ENCODE measurements at places on chromosomes 2 and 18.

DNA sequence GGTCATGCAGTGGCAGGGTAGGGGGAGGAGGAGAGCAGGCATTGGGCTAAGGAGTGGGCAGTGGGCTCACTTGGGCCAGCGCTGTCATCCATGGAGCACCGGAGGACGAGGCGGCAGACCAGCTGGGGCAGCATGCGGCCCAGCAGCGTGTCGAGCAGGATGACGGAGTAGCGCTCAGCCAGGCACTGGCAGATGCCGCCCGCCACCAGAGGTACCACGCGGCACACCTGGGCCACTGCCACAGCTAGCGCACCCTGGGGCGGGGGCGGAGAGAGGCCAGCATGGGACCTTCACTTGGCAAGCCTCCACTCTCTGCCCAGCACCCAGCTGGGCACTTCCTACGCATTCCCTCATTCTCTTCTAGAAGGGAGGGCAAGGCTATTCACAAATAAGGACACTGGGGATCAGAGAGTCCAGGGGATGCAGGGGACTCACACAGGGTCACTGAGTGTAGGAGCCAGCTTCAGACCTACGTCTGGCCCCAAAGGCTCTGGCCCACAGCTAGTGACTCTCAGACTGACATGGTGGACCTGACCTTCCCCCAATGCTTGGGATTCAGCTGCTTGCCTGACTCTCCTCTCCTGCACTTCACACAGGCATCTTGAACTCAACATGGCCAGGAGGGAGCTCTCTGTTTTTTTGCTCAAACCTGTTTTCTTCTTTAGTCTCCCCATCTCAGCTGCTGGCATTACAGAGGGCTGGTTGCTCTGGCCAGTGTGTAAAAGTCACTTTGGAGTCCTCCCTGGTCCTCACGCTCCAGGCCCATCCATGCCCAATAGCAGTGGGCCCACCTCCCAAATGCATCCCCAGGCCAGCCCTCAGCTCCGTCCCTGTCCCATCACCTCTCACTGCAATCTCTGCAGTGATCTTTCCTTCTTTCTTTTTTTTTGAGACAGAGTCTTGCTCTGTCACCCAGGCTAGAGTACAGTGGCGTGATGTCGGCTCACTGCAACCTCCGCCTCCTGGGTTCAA is 4.1 kb downstream of the SFTPB start:
- H3K4me3 ChIP-seq: no peak overlapping the region
- no peak overlapping the region for H3K27ac ChIP-seq
- no peak for DNase-seq
- H3K27me3 ChIP-seq: no peaks in the 10 kb centered on the region
- H3K36me3 ChIP-seq: no peaks in the 10 kb centered on the region

GRCh38 chr2:219688560-219689445 is 61.4 kb downstream of the SLC4A3 start:
- H3K4me1 ChIP-seq: no peaks in the 10 kb centered on the region
- no peak overlapping the region for H3K4me3 ChIP-seq
- H3K36me3 ChIP-seq: no peaks in the 10 kb centered on the region
- DNase-seq: no peak
- peaks cover 38% of the 10 kb centered on the region for H3K27me3 ChIP-seq

DNA sequence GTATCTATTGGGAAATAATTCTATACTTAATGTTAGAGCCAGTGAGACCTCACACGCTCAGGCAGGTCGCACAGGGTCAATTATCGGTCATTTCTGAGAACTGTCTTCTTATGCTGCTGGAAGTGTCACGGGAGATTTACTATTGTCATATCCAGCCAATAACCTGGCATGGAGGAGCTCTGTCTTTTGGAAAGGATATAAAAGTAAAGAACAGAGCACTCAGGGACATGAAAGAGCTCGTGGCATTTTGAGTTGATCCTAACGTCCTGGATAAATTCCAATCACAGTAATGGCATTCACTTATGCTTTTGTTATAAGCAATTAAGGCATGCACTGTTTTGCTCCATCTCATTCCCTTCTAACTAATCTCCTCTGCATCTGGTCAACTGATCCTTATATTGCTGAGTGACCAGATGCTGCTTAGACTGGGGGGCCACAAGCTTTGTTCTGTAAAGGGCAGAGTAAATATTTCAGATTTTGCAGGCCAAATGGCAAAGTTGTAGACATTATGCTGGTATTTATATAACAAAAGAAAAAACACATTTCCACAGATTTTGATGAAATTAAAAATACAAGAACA is 453.5 kb upstream of the SMIM21 start:
- no peaks in the 10 kb centered on the region for H3K4me1 ChIP-seq
- H3K27me3 ChIP-seq: no peaks in the 10 kb centered on the region
- H3K4me3 ChIP-seq: no peak overlapping the region
- H3K36me3 ChIP-seq: no peaks in the 10 kb centered on the region
- DNase-seq: no peak

DNA sequence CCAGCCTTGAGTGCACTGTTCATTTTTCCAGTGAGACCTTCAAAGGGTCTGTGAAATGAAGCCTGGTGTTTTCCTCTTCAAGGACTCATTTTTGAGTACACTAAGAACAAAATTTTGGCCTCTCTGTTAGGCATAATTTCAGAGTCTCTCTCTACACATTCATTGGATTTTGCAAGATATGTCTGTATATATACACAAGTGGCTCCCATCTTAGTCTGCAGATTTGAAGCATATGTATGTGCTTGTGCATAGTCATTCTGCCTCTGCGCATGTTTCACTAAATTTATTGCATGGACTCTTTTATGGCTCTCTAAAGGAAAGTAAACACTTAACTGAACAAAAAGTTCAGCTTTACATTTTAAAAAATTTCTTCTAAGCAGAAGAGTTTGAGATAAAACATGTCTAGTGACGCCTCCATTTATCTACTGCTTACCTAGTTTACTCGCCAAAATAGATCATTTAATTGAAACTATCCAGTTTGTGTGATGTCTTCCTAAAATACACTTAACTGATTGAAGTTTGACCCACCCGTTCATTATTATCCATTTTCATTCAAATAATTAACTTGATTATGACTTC is 145.9 kb downstream of the FMNL2 start:
- H3K4me3 ChIP-seq: no peak overlapping the region
- H3K4me1 ChIP-seq: peaks cover 4% of the 10 kb centered on the region
- DNase-seq: no peak
- H3K27ac ChIP-seq: no peak overlapping the region
- no peaks in the 10 kb centered on the region for H3K36me3 ChIP-seq

DNA sequence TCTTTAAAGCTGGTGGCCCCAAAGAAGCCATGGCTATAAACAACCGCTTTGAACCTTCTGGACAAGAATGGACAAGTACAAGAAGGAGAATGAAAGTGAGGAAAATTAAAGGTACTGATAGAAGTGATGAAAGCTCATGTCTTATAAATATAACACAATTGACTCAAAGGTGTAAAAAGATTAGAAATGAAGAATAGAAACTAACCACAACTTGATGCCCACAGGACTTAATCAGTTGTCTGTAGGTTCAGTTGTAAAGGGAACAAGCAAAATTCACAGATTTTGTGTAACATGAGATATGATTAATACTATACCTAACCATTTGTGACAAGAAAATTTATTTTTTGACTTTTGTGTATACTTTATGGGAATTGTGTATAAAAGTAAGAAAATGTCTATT is 135.7 kb downstream of the NUP35 start:
- no peaks in the 10 kb centered on the region for H3K36me3 ChIP-seq
- DNase-seq: no peak
- no peaks in the 10 kb centered on the region for H3K27me3 ChIP-seq
- H3K4me1 ChIP-seq: no peaks in the 10 kb centered on the region

Data from spleen (tissue), 13 donors.